ENCODE measurements at places on chromosomes 12 and 14.

GRCh38 chr12:131189781-131190180 lies 236.1 kb downstream of the ADGRD1 start:
- no peak for DNase-seq

GRCh38 chr14:87767567-87767901 lies 225.4 kb downstream of the GALC start:
- DNase-seq, result no peak

DNA sequence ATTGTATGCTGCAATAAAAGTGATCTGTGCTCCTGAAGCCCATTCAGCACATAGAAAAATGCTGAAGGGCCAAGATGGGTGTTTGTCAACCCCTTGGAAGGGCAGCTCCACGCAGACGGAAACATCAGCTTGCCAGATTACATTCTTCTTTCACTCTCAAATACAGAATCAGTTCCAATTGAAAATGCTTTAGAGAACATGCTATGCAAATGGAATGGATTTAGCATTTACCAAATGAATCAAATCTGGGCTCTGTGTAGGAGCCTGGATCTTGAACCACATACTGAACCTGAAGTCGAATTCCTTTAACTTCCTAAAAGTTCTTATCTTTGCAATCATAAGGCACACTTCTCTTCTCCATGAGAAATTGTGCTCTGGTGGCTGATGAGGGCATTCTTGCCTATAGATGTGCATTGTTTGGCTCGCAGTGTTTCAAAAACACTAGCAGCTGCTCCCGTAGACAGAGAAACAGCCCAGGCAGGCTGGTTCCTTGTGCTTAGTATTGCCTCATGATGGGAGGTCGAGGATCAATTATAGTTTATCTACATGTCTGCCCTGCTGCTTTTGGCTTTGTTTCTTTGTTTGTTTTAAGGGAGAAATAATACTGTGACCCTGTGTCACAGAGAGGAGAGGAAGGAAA lies 489.8 kb upstream of the FLRT2 start:
- no peak for DNase-seq

GRCh38 chr14:38556252-38556651 lies 300.4 kb upstream of the CLEC14A start:
- no peak for DNase-seq

- peak; percentile 80 for DNase-seq
These were observed 121.7 kb downstream of the PPM1H start for GRCh38 chr12:62813031-62813829.

- DNase-seq, result no peak
These were observed 490.7 kb downstream of the EGLN3 start for GRCh38 chr14:33460164-33460563.

GRCh38 chr12:120148011-120148410 lies 31.5 kb upstream of the RAB35 start:
- DNase-seq, result no peak

Measured in left ventricle myocardium superior (tissue), 1 donor.